ENCODE measurements at places on chromosomes 6 and 20. TPM values are rescaled to one million over a fixed set of nuclear protein-coding genes. Genes with fewer than 3 reads are reported as not detected.

The FGD2 gene
- total RNA-seq, result 8.3 TPM

The FRK gene
- total RNA-seq, result 0.06 TPM

The MAS1 gene
- total RNA-seq, result not detected

The TFEB gene
- 12.0 TPM for total RNA-seq

The TPD52L1 gene
- total RNA-seq, result 0.58 TPM

The SLC16A10 gene
- 2.1 TPM for total RNA-seq

The MCHR2 gene
- total RNA-seq, result not detected

The UNC5CL gene
- total RNA-seq, result 6.7 TPM

The HLA-DMB gene
- total RNA-seq, result 2.7 TPM

The CLIC5 gene
- total RNA-seq, result 10.7 TPM

The RRAGD gene
- total RNA-seq, result 8.8 TPM

The GNAS-AS1 gene
- 1.0 TPM for total RNA-seq

The TNNC2 gene
- not detected for total RNA-seq

The APCDD1L gene
- total RNA-seq, result not detected

The FAM184A gene
- 10.6 TPM for total RNA-seq

The MTFR2 gene
- total RNA-seq, result 31.0 TPM

The SMIM13 gene
- total RNA-seq, result 10.5 TPM

The DEFB132 gene
- not detected for total RNA-seq

The SALL4 gene
- 0.50 TPM for total RNA-seq

The SSR1 gene
- total RNA-seq, result 157 TPM

The TNFRSF21 gene
- total RNA-seq, result 0.74 TPM

The ID1 gene
- total RNA-seq, result 2.9 TPM

The STMND1 gene
- 0.37 TPM for total RNA-seq

The MRAP2 gene
- 0.11 TPM for total RNA-seq

The CCM2L gene
- total RNA-seq, result not detected

The KHDC1 gene
- 7.7 TPM for total RNA-seq

The PTCHD4 gene
- not detected for total RNA-seq

All from activated T-helper 17 cell treated with anti-CD3 and anti-CD28 coated beads, Interleukin-2, amount 50 U/mL, for 72 hours (primary cell).